M059J (cell line): ENCODE measurements at places on chromosomes 16 and 17. TPM values are rescaled to one million over a fixed set of nuclear protein-coding genes. Genes with fewer than 3 reads are reported as not detected.

The ZNF469 gene
- total RNA-seq: 0.32 and 0.37 TPM in 2 replicates

The TMED6 gene
- not detected in 2 replicates for total RNA-seq

The UBE2G1 gene
- total RNA-seq: 50.2 and 63.0 TPM in 2 replicates

The RNF227 gene
- total RNA-seq: 0.86 and 7.8 TPM in 2 replicates

The C16orf96 gene
- not detected in 2 replicates for total RNA-seq

The HOXB5 gene
- 0.10 and 0.37 TPM in 2 replicates for total RNA-seq

The TAC4 gene
- not detected in 2 replicates for total RNA-seq

The HEXIM1 gene
- 3.4 and 8.0 TPM in 2 replicates for total RNA-seq

The KRTAP2-2 gene
- total RNA-seq: not detected in 2 replicates

The RNPS1 gene
- total RNA-seq: 164 and 181 TPM in 2 replicates

The RAMP2 gene
- total RNA-seq: 0.49 and 1.0 TPM in 2 replicates

The SEPTIN1 gene
- 0.17 TPM in 1 of 2 replicates, not detected in the other for total RNA-seq

The SCN4A gene
- total RNA-seq: not detected in 2 replicates

The ABCA3 gene
- total RNA-seq: 0.84 and 1.4 TPM in 2 replicates

The KCNJ2 gene
- total RNA-seq: 0.44 and 0.54 TPM in 2 replicates

The LRRC37B gene
- 8.7 and 12.9 TPM in 2 replicates for total RNA-seq

The CDC42EP4 gene
- 12.7 and 16.6 TPM in 2 replicates for total RNA-seq

The KANSL1 gene
- total RNA-seq: 18.4 and 30.7 TPM in 2 replicates

The CCDC43 gene
- total RNA-seq: 23.5 and 26.1 TPM in 2 replicates

The SF3B3 gene
- 256 and 270 TPM in 2 replicates for total RNA-seq

The LRRC59 gene
- 213 and 250 TPM in 2 replicates for total RNA-seq

The TPPP3 gene
- total RNA-seq: 0.47 and 0.69 TPM in 2 replicates

The RASD1 gene
- 2.1 and 3.0 TPM in 2 replicates for total RNA-seq

The SLC47A1 gene
- 0.02 TPM in 1 of 2 replicates, not detected in the other for total RNA-seq

The PTX4 gene
- total RNA-seq: not detected in 2 replicates

The KRTAP17-1 gene
- not detected in 2 replicates for total RNA-seq

The LPO gene
- not detected in 2 replicates for total RNA-seq

The NUPR1 gene
- total RNA-seq: 1.1 and 3.5 TPM in 2 replicates

The ZSCAN10 gene
- total RNA-seq: not detected in 2 replicates

The CCL4L2 gene
- not detected in 2 replicates for total RNA-seq

The XAF1 gene
- 74.4 and 76.4 TPM in 2 replicates for total RNA-seq

The C17orf67 gene
- total RNA-seq: 0.32 TPM in 1 of 2 replicates, not detected in the other

The KRT9 gene
- not detected in 2 replicates for total RNA-seq

The NOMO2 gene
- 136 and 209 TPM in 2 replicates for total RNA-seq

The GNGT2 gene
- 0.49 TPM in 1 of 2 replicates, not detected in the other for total RNA-seq

The GJD3 gene
- total RNA-seq: not detected in 2 replicates

The CCL8 gene
- 0.17 and 0.69 TPM in 2 replicates for total RNA-seq

The SOCS7 gene
- total RNA-seq: 3.9 and 9.7 TPM in 2 replicates

The NPIPB6 gene
- 0.07 and 0.42 TPM in 2 replicates for total RNA-seq

The KRT33A gene
- 0.17 TPM in 1 of 2 replicates, not detected in the other for total RNA-seq

The MILR1 gene
- 2.7 and 6.3 TPM in 2 replicates for total RNA-seq

The SEZ6 gene
- not detected in 2 replicates for total RNA-seq

The SDR42E2 gene
- total RNA-seq: not detected in 2 replicates

The HAP1 gene
- 0.05 and 0.07 TPM in 2 replicates for total RNA-seq

The IGF2BP1 gene
- total RNA-seq: 0.22 and 1.6 TPM in 2 replicates
